CD4-positive, alpha-beta memory T cell (primary cell): ENCODE measurements at places on chromosomes 5 and 9. TPM values are rescaled to one million over a fixed set of nuclear protein-coding genes. Genes with fewer than 3 reads are reported as not detected.

TICAM2 gene
- total RNA-seq = 1.3 TPM

CTXN3 gene
- total RNA-seq = not detected

SLC9A3 gene
- 2.8 TPM for total RNA-seq

GRCh38 chr9:137087409-137087925, 682 bp downstream of the MAN1B1 start:
- peak overlapping the region; percentile 92 for H3K27ac ChIP-seq
- peaks cover 29% of the 10 kb centered on the region for H3K4me1 ChIP-seq
- peaks cover 4% of the 10 kb centered on the region for H3K36me3 ChIP-seq
- DNase-seq = no peak
- no peaks in the 10 kb centered on the region for H3K27me3 ChIP-seq
- peak overlapping the region; percentile 81 for H3K4me3 ChIP-seq

- H3K27me3 ChIP-seq = no peaks in the 10 kb centered on the region
- peak overlapping the region; percentile 66 for H3K27ac ChIP-seq
- H3K4me3 ChIP-seq = no peak overlapping the region
- H3K36me3 ChIP-seq = peaks cover 79% of the 10 kb centered on the region
- DNase-seq = no peak
Observed at GRCh38 chr5:170269579-170269978, 28.0 kb downstream of the LCP2 start.

DNA sequence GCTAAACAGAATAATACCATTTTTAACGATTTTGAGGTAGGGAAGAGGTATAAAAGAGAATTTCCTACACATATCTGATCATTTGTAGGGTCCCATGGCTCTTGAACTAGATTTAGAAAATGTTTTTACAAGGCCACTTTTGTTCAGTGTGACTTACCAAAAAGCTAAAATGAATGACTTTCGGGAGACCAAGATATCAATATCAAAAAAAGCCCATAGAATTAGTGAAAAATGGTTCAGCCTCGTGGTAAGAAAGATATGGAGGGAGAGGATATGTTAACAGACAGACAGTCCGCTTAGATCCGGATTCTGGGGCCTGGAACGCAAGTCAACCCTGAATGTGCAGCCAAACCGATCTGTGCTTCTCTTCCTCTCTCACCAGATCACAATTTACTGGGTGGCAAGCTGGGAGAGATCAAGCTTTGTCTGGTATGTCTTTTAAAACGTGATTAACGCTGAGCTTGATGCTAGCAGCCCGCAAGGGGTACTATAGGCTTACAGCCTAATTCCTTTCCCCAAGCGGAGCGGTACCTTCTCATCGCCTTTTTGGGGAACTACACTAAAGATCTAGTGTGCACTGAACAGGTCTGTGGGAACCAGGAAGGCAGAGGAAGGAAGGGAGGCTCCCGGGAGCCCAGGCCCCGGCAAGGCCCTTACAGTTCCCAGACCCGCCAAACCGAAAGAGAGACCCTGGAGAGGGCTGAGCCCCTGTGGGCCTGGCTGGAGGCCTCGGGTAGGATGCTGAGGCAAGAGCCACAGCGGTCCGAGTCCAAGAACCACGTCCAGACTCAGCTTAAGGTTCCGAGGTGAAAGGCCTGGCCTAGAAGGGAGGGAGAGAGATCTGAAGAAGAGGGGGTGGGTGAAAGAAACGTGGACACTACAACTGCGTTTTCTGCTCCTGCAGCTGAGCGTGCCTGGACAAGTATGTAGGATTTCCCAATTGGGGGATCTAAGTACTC, 2.9 kb downstream of the NR2F1-AS1 start:
- H3K36me3 ChIP-seq = no peaks in the 10 kb centered on the region
- H3K27me3 ChIP-seq = peaks cover 76% of the 10 kb centered on the region
- no peak overlapping the region for H3K27ac ChIP-seq
- H3K4me3 ChIP-seq = no peak overlapping the region
- no peak for DNase-seq

DNA sequence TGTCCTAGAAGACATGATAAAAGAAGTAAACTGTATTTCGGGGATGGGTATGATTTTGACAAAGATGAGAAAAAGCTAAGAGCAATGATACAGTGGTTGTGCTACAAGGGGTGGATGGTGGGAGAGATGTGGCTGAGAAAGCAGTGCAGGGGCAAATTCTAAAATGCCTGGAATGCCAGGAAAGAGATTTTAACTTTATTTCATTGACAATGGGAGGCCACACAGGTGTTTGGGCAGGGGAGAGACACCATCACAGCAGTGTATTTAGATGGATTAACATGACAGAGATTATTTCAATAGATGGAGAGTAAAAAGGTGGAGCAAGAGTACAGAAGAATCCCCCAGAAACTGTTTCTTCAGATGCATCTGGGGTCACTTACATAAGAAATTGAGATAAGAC, 71.2 kb downstream of the MAMDC2 start:
- H3K4me1 ChIP-seq = no peaks in the 10 kb centered on the region
- no peak for DNase-seq
- no peak overlapping the region for H3K27ac ChIP-seq
- no peaks in the 10 kb centered on the region for H3K27me3 ChIP-seq

DNA sequence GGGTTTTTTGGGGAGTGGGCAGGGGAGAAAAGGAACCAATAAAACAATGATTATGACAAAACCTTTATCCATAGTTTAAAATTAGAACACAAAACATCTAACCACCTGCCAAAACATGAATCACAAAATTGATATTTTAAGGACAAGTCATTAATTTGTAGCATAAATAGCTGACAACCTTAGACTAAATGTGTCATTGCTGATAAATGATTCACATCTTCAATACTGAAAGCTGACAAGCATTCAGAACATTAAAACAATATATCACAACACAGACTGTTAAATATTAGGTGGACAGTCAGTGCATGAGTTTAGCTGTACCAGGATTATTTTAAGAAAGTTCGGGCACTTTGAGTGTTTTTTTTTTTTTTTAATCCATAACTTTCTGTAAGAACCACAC, 71.5 kb downstream of the NR3C1 start:
- no peak overlapping the region for H3K4me3 ChIP-seq
- no peaks in the 10 kb centered on the region for H3K27me3 ChIP-seq
- no peaks in the 10 kb centered on the region for H3K36me3 ChIP-seq
- no peak overlapping the region for H3K27ac ChIP-seq

- H3K4me3 ChIP-seq = no peak overlapping the region
- no peaks in the 10 kb centered on the region for H3K27me3 ChIP-seq
- no peaks in the 10 kb centered on the region for H3K36me3 ChIP-seq
- no peak overlapping the region for H3K27ac ChIP-seq
Observed at GRCh38 chr9:130220352-130220751, 45.2 kb upstream of the HMCN2 start.

DNA sequence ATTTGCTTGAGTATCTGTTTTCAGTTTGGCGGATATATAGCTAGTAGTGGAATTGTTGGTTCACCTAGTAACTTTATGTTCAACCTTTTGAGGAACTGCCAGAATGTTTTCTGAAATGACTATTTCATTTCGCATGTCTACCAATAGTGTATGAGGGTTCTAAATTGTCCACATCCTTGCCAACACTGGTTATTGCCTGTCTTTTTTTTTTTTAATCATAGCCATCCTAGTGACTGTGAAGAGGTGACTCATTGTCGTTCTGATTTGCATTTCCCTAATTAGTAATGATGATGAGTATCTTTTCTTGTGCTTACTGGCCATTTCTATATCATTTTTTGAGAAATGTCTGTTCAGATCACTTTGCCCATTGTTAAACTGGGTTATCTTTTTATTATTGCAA, 52.5 kb downstream of the PRLR start:
- no peak for DNase-seq
- no peak overlapping the region for H3K27ac ChIP-seq
- no peaks in the 10 kb centered on the region for H3K4me1 ChIP-seq
- no peaks in the 10 kb centered on the region for H3K36me3 ChIP-seq
- no peak overlapping the region for H3K4me3 ChIP-seq
- H3K27me3 ChIP-seq = no peaks in the 10 kb centered on the region

DNA sequence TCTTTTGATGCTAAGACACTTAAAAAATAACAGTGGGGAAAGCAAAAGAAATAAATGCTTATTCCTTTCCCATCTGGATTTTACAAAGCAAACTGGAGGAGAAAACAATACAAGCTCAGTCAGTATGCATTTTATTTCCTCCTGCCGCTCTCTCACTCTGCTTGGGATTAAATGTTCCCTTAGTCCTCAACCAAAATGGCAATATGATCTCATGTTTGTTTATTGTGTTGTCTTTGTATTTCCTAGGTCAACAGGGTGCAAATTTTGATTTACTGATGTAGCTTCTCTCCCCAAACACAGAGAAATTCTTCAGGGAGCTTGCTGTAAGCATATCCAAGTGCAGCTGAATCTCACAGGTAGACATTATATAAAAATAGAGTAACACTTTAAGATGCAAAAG, 92.1 kb upstream of the ERBIN start:
- no peak overlapping the region for H3K4me3 ChIP-seq
- H3K4me1 ChIP-seq = no peaks in the 10 kb centered on the region
- H3K27me3 ChIP-seq = no peaks in the 10 kb centered on the region
- no peak for DNase-seq
- H3K27ac ChIP-seq = no peak overlapping the region

DNA sequence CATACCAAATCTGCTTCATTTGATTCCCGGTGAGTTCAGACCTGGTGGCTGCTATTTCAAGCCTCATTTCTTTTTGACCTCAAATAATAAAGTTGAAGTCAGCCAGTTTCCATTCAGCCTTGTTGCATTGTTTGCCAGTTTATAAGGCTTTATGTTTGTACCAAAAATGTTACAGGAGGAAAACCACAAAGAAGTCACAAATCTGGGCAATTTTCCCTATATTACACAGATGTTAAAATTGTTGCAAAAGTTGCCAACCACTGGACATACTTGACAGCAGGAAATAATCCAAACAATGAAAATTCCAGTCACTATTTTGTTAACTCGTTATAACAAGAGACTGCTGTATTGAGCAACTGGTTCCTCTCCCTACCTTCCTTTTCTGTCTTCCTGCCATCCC, 1325.0 kb upstream of the DMAC1 start:
- DNase-seq = no peak
- H3K4me1 ChIP-seq = no peaks in the 10 kb centered on the region
- H3K27ac ChIP-seq = no peak overlapping the region
- H3K4me3 ChIP-seq = no peak overlapping the region

GRCh38 chr5:4862500-4862899, 277.6 kb upstream of the ADAMTS16 start:
- H3K4me3 ChIP-seq = no peak overlapping the region
- H3K36me3 ChIP-seq = no peaks in the 10 kb centered on the region
- no peaks in the 10 kb centered on the region for H3K27me3 ChIP-seq
- H3K4me1 ChIP-seq = no peaks in the 10 kb centered on the region
- H3K27ac ChIP-seq = no peak overlapping the region

DNA sequence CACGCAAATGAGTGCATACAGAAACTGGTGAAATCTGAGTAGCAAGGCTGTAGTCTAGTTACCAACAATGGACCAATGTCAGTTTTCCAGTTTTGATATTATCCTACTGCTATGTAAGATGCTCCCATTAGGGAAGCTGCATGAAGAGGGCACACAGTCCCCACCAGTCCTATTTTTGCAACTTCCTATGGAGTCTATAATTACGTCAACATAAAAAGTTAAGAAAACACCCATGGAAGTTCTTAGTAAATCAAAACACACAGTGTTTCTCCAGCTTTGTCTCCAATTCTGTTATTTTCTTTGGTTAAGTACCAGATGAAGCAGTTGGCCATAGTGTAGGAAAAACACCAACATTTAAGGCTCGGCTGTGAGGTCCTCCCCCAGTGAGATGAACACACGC, 58.7 kb downstream of the FAT2 start:
- no peak overlapping the region for H3K27ac ChIP-seq
- no peak for DNase-seq
- no peaks in the 10 kb centered on the region for H3K36me3 ChIP-seq
- no peaks in the 10 kb centered on the region for H3K27me3 ChIP-seq
- no peak overlapping the region for H3K4me3 ChIP-seq

DNA sequence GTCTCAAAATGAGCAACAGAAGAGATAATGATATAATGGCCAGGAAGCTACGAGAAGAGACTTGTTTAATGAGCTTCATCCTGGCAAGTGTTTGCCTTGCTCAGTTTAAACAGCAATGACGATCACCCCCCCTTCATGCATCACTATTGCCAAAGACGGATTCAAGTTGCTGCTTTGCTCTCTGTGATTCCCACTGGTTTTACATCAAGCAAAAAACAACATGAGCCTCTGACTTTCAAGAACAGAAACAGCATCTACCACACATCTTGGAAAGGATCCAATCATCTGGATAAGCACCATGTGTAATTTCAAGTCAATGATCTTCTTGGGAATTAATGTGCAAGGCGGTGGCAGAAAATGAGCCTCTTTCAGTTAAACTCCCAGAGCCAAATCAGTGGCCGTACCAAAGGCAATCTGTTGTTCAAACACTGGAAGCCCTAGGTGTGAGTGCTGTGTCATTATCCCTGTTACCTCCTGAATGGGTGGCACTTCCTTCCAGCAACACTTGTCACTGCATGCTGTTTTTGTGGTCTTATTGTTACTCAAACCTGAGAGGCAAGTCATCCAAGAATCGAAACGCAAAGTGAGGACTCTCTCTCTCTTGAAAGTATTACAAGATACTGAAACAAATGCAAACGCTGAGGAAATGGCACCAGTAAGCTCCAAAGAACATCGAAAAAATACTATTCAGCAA, 72.8 kb downstream of the MED27 start:
- no peak for DNase-seq
- H3K27me3 ChIP-seq = no peaks in the 10 kb centered on the region
- no peak overlapping the region for H3K27ac ChIP-seq
- H3K4me1 ChIP-seq = peaks cover 9% of the 10 kb centered on the region

DNA sequence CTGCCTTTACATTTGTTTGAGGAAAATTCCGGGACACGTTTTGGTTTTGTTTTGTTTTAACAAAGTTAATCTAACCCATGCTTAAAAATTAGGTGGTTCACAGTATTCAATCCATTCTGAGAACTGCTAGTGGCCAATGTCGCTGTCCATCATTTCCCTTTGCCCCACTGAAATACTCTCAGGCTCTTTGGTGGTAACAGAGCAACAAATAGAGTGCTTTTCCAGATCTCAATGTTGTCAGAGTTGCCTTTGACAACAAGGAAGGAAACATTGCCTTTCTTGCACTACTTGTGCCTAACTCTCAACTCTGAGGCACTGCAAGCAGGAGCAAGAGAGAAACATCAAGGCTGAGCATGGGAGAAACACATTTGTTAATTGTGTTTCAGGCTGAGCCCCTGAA, 154.0 kb downstream of the MCTP1 start:
- no peaks in the 10 kb centered on the region for H3K4me1 ChIP-seq
- H3K4me3 ChIP-seq = no peak overlapping the region
- H3K27ac ChIP-seq = no peak overlapping the region
- no peak for DNase-seq
- H3K36me3 ChIP-seq = no peaks in the 10 kb centered on the region

DNA sequence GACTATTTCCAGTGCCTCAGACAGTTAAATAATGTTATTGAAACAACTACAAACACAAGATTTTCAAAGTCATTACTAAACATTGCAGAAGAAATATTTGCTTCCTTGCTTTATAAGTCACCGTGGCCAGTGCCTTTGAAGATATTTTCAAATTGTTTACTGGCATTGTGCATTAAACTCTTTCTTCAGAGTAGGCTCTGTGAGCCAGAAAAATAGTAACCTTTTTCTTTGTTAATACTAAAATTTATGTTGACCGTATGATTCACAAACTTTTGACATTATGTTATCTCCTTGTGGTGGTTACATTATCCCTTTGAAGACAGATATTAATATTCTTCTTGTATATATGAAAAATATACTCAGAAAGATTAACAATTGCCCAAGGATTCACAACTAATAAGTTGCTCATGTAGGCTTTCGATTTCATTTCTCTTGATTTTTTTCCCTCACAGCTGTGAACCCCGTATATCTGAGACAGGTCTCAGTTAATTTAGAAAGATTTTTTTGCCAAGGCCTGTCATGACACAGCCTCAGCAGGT, 140.1 kb downstream of the NR3C1 start:
- no peak overlapping the region for H3K4me3 ChIP-seq
- no peak overlapping the region for H3K27ac ChIP-seq
- H3K27me3 ChIP-seq = no peaks in the 10 kb centered on the region
- no peaks in the 10 kb centered on the region for H3K36me3 ChIP-seq
